Activated CD4-positive, alpha-beta memory T cell treated with anti-CD3 and anti-CD28 coated beads for 36 hours (primary cell): ENCODE measurements at places on chromosomes 5 and 9. TPM values are rescaled to one million over a fixed set of nuclear protein-coding genes. Genes with fewer than 3 reads are reported as not detected.

DNA sequence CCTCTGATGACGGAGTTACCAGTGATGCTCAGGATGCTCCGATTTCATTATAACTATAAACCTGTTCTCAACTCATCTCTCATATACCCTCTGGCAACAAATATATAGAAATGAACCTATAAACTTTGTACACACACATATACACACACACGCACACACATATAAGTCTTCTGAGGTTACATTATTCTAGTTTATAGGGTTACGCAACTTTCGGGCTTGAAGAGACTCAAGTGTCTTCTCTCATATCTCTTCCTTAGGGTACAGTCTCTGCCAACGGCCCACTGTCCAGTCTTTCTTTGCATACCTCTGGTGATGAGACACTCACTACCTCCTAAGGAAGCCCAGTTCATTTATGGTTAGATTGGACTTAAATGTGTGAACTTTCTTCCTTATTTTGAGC is 69.4 kb upstream of the TBC1D2 start:
- DNase-seq = no peak

- no peak for DNase-seq
Measured at GRCh38 chr5:129061849-129062248, 32.7 kb upstream of the ISOC1 start.

TSSK1B gene
- not detected for total RNA-seq

TEK gene
- not detected for total RNA-seq

- no peak for DNase-seq
Measured at GRCh38 chr5:171635561-171636245, 149.9 kb upstream of the SMIM23 start.

TMEM215 gene
- total RNA-seq = not detected

DNA sequence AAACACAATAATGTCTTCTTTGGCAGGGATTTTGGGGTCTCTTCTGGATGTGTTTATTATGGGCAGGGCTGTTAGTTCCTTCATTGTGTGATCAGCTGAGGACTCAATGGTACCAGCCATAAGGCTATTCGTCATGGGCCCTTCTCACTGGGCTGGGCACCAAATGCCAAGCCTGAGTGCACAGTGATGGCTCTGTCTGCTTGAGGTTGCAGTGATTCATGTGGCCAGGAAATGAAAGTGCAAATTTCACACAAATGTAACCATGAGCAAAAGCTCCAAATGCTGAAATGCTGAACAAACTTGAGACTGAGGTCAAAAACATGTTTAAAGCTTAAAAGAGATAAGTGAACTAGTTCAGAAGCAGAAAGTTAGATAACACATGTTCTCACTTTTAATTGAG is 191.0 kb downstream of the TARS1 start:
- no peak for DNase-seq

FYB1 gene
- 106 TPM for total RNA-seq

SLC6A18 gene
- not detected for total RNA-seq

DNA sequence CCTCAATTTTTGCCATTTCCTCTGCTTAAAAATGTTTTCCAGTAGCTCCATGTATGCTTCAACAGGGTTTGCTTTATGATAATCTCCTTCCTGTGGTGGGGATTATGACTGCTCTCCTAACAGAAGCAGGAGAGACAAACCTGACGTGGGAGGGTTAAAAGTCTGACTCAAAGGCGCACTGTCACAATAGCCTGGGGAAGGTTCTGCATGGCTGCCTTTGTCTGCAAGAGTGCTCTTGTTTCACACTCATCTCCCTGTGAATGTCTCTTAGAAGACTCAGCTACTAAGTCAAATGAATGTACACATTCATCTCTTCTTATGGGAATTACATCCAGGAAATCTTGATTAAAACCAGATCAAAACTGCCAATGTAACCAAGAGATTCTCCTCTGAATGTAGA is 90.9 kb upstream of the MTAP start:
- DNase-seq = peak; percentile 36

PCDHB2 gene
- not detected for total RNA-seq

DNA sequence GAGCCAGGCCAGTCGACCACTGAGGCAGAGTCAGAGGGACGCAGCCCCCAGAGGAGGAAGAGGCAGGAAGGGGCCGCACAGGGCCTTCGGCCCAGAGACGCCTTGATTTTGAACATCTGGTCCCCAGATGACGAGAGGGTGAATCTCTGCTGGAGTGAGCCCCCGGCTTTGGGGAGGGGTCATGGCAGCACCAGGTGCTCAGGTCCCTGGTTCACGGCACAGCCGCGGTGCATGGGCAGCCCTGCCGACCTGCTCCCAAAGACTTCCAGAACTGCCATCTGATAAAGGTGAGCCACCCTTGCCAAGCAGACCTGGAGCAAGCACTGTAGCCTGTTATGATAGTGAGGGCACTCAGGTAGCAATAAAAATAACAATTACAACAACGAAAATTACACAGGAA is 29.8 kb downstream of the LPCAT1 start:
- no peak for DNase-seq

DNA sequence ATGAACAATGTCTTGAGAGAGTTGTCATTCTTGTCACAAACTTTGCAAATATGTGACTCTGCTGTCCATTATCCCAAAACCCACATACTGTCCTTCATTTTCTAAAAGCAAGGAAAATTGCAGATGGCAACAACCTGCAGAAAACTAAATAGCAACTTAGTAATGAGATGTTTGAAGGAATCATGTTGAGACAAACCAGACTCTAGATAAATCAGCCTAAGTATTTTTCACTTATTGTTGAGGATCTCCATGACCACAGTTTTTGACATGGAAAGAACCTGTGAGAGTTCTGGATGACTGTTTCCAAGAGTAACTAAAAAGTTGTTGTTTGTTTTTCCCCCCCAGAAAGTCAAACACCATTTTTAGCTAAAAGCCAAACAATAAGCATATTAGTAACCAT is 535.2 kb upstream of the ZNF608 start:
- no peak for DNase-seq

NTMT1 gene
- 64.6 TPM for total RNA-seq

DNA sequence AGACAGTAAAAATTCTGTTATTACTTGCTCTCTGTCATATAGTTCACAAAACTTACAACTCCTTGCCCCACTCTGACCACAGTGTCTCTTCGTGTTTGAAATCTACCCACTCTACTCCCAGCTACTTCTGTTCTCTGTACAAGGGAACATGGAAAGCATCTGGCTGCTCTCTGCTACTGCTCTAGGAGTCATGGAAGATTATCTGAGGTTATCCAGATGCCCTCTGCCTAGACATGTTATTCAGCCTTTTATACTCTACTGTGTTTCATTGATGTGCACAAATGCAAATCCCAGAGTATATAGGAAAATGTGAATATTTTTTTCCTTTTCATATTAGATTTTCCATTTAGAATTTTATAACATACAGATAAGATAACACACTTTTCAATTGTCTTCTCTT is 1525.6 kb downstream of the MAT2B start:
- no peak for DNase-seq
